ENCODE measurements at places on chromosomes 16 and 17.

DNA sequence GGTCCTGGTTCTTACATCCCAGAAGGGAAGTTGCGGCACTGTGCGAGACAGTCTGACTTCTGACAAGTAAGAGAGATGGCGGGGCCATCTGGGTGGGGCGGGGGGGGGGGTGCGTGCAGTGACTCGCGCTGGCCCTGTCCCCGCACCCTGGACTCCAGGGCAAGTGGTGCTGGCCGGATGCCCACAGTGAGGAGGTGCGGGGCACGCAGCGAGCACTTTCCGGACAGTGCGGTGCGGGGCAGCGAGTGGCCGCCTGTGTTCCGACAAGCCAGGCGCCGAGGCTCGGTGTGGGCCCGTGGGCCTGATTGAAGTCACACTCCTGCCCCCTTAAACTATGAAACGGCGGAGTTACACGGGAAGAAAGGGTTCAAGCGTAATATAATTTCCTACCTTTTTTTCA is 106.4 kb downstream of the BANP start:
- DNase-seq: no peak

- DNase-seq: no peak
These were observed 12.0 kb downstream of the EEF2K start for GRCh38 chr16:22217890-22218730.

DNA sequence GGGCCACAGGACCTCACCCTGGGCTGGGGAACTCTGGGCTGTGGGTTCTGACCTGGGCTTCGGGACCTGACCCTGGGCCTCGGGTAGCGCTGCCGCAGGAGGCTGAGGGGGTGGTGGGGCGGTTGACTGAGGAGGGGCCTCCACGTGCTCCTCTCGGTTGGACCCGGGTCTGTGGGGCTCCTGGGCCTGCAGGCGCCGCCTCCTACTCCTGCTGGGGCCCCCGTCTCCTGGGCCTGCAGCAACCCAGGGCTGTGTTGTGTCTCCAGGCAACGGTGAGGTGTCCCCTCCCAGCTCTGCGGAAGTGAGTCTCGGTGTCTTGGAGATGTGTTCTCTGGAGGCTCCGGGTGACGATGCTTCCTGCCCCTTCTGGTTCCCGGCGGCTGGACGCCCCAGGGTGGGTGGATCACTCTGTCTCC is 41.5 kb upstream of the GNG13 start:
- no peak for DNase-seq

DNA sequence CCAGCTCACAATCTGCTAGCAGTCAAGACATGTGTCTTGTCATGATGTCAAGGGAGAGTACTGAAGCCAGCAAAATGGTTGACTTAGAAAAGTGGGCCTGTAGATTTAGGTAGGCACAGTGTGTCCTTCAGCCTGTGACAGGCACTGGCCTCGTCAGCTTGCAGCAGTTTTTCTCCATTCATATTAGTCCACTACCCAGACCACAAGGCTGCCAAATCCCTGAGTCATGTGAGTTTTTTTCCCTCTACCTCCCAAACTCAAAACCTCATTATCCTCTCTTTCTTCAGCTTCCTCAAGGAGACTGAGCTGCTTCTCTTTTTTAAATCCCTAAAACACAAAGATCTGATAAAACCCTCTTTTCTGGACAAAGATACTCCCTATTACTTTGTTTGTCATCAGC is 102.6 kb upstream of the HS3ST3A1 start:
- peak; percentile 69 for DNase-seq

GRCh38 chr17:82231562-82232321 is 2.9 kb downstream of the SLC16A3 start:
- no peak for DNase-seq

DNA sequence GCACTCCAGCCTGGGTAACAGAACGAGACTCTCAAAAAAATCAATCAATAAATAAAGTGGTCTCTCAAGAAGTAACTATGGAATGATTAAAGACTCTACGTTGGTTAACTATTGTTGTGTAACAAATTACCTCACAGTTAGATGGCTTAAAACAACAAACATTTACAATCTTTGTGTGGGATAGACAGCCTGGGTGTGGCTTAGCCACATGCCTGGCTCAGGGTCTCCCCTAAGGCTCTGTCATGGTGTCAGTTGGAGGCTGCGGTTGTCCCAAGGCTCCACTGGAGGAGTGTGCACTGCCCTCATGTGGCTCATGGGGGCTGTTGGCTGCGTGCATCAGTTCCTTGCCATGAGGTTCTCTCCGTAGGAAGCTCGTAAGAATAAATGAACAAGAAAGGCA is 294.5 kb downstream of the SNX29 start:
- peak; percentile 22 for DNase-seq

DNA sequence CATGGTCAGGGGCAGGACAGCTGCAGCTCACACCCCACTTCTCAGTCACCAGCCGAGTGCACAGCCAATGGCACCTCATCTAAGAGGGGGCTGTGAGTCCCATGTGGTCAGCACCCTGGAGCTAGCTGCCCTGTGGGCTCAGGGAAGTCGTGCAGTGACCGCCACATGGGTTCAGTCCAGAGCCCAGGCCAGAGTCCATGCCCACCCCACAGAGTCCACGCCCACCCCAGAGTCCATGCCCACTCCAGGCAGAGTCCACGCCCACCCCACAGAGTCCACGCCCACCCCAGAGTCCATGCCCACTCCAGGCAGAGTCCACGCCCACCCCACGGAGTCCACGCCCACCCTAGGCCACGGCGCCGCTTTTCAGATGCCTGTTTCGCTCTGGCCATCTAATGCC is 24.1 kb downstream of the SLC7A5 start:
- DNase-seq: no peak

GRCh38 chr17:67098006-67098405 is 53.7 kb downstream of the CACNG1 start:
- DNase-seq: no peak

- DNase-seq: peak; percentile 90
These were observed 31.5 kb downstream of the USP43 start for GRCh38 chr17:9676820-9677310.

DNA sequence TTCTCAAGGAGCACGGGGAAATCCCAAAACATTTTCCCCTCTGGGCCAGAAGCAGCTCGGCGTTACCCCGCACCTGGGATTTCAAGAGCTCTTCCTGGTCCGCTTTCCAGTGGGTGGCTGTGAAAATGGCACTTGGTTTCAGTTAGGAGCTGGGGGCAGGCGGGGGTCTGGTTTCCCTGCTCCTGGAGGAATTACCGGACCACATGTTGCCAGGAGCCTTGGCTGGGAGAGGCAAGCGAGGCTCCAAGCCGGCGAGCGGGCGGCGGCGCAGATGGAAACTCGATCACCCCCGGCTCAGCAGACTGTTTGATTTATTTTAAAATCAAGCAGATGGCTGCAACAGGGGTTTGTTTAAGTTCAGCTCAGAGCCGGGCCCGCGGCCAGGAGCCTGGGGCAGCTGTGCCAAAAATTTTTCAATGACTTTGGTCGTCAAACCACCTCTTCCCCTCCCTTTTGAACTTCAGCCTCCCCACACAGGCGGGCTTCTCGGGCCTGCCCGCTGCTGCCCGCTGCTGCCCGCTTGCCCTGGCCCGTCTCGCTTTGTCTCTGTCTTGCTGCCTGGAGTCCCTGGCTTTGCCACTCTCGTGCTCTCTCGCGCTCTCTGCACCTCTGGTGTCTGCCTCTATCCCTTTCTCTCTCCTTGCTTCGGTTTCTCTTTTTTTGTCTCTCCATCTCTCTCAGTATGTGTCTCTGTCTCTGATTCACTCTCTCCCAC is 108.0 kb upstream of the CIBAR2 start:
- DNase-seq: peak; percentile 92

DNA sequence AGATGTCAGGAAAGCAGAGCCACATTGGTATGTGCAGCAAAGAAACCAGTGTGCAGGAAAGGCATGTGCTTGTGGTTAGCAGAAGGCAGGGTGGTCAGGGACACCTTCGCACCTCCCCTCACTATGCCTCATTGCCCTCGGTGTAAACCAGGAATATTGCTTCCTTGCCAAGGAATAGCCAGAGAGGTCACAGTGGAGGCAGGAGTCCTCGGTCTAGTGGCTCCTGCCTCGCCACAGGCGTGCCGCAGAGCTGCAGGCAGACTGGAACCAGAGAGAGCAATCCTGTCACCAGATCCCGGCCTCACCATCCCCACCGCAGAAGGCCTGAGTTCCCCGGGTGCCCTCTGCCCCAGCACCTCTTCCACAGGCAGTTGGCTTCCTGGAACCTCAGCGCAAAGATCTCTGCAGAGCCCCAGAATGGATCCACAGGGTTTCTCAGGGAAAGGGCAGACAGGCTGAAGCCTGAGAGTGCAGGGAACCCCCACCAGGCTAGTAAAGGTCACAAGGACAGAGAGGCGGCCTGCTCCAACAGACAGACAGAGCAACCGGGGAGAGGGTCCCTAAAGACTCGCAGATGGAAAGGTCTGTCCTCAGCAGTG is 21.6 kb downstream of the CCDC182 start:
- DNase-seq: no peak

GRCh38 chr16:27367461-27368357 is 34.3 kb upstream of the IL21R start:
- DNase-seq: peak; percentile 61

- no peak for DNase-seq
These were observed 1047.2 kb downstream of the CDH11 start for GRCh38 chr16:64074706-64075105.

- DNase-seq: peak; percentile 39
These were observed 40.2 kb downstream of the HS3ST3B1 start for GRCh38 chr17:14340857-14341754.

- DNase-seq: no peak
These were observed 2.0 kb downstream of the ROGDI start for GRCh38 chr16:4800290-4801041.

DNA sequence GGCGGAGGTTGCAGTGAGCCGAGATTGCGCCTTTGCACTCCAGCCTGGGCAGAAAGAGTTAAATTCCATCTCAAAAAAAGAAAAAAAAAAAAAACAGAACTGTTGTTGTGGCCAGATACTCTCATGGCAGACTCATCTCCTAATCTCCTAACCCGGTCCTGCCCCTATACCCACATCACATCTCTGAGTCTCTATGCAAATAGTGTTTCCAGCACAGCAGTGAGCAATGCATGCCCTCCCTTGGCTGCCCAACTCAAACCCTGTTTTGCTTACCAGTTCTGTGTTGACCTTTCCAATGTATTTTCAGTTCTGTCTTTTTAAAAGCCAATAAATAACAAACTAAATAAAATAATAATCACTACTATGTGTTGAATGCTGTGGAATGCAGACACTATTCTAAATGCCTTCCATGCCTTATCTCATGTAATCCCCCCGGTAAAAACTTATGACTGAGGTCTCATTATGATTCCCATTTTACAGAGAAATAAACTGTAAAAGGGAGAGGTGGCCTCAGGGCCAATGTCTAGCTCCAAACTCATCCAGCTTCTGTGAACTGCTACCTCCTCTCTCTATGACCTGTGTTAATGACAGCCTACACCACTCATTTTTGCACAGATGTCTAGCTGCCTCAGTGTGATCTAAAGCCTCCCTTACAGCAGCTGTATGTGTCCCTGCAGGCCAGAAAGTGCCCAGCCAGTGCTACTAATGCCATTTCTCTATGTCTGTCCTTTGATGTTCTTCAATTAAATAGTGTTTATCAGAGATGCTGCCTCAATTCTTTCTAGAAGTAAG is 289.8 kb downstream of the HS3ST3B1 start:
- DNase-seq: no peak

DNA sequence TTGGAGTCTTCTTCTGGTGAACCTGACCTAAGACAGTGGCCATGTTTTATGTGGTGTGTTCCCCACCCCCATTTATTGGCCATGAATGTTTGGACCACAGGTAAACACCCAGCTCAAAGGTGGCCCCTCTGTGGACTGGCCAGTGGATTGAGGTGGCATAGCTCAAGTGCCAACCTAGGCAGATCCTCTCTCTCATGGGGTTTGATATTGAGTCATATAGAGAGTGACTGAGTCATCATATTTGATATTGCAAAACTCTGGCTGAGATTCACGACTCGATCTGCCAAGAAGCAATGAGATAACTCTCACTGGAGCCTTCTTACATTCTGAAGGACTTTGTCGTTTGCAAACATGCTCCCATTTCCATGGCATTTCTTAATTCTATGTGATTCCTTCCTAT is 10.5 kb upstream of the TEKT3 start:
- peak; percentile 37 for DNase-seq

GRCh38 chr17:75270966-75271232 is at the start of gene MIF4GD:
Gene MIF4GD (minus strand): TSS chr17:75271231. CDS start chr17:75270195, 1,036 bp downstream.
- DNase-seq: no peak

DNA sequence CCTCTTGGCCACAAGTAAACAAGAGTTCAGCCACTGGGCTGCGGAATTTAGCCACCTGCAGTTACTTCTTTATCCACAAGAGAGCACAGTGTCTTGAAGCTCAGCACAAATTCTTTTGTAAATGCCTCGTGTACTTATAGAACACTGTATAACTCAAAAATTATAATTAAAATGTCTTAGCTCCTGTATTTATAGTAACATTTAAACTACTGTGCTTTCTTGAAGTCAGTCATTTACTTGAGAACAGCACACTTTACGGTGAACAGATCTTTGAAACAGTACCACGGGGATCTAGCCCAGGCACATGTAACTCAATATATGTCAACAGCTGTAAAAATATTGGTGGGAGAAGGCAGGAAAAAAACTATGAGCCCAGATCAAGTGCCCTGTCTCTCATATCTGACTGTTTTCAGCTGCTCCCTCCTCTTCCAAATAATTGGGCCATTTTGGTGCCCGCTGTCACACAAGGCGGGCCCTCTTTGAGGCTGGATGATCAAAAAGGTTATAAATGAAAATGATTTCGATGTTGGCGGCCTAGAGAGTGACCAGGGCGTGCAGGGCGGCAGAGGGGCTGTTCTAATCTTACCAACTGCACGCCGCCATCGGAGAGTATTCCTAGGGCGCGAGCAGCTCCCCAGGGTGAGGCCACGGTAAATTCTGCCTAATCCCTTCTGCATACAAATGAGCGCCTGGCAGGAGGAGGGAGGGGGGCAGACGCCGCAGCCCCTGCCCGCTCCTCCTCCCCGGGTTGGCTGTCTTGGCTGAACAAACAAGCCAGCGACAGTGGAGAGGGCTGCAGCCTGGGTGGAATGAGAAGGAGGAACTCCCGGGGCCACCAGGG is 183.2 kb downstream of the C16orf78 start:
- peak; percentile 69 for DNase-seq

GRCh38 chr17:74243013-74243755 is 29.8 kb downstream of the TTYH2 start:
- DNase-seq: no peak

- DNase-seq: no peak
These were observed 58.2 kb downstream of the PECAM1 start for GRCh38 chr17:64332502-64332901.

- DNase-seq: peak; percentile 55
These were observed 389.6 kb upstream of the DYNLRB2 start for GRCh38 chr16:80150978-80151721.

DNA sequence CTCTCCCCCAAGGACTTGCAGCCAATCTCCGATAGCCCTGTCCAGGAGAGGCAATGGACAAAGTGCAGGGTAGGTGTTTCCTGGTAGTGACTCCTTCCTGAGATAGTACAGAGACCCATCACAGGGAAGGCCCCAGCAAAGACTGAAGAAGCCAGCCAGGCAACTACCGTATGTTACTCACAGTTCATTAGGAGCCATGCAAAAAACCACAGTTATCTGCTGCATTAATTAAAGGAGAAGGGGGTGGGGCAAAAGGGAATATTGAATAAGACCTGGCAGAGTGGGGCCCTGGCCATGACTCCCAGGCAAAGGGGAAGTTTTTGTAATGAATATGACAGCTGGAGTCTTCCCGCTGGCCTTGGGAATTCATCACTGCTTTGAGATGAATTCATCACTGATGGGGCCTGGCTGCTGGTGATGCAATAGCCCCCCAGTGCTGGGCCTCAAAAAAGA is 2.5 kb upstream of the SLC13A2 start:
- DNase-seq: no peak
